ENCODE measurements at places on chromosomes 1 and 21. TPM values are rescaled to one million over a fixed set of nuclear protein-coding genes. Genes with fewer than 3 reads are reported as not detected.

UBE2J2 gene
- total RNA-seq, result 49.3 TPM

TAF13 gene
- 23.8 TPM for total RNA-seq

GLIS1 gene
- 3.0 TPM for total RNA-seq

LCE1E gene
- not detected for total RNA-seq

ST6GALNAC5 gene
- total RNA-seq, result 17.3 TPM

NTMT2 gene
- not detected for total RNA-seq

NEXN gene
- 7.0 TPM for total RNA-seq

AMPD1 gene
- total RNA-seq, result 22.7 TPM

EFNA1 gene
- total RNA-seq, result 74.2 TPM

TEX38 gene
- not detected for total RNA-seq

TRABD2B gene
- 6.4 TPM for total RNA-seq

CD164L2 gene
- 0.35 TPM for total RNA-seq

NUP210L gene
- 0.06 TPM for total RNA-seq

HFM1 gene
- total RNA-seq, result 9.0 TPM

CSF3R gene
- total RNA-seq, result 30.0 TPM

INAVA gene
- total RNA-seq, result 22.5 TPM

EDARADD gene
- total RNA-seq, result 4.6 TPM

UQCRHL gene
- 4.7 TPM for total RNA-seq

TFF2 gene
- total RNA-seq, result not detected

MLLT11 gene
- total RNA-seq, result 4.1 TPM
